Left cardiac atrium (tissue), 4 donors: ENCODE measurements at places on chromosomes 12 and 14.
A peak's percentile ranks its signal among the peaks of the same experiment; 100 is the strongest.

GRCh38 chr14:79686196-79686595 lies 525.1 kb downstream of the DIO2 start:
- no peak for DNase-seq

- DNase-seq: no peak
Measured at GRCh38 chr12:90741611-90742010, 213.4 kb downstream of the CCER1 start.

GRCh38 chr14:81331229-81332021 lies 68.7 kb downstream of the STON2 start:
- no peak for DNase-seq

- no peak for DNase-seq
Measured at GRCh38 chr14:71322655-71323250, 415.5 kb downstream of the PCNX1 start.

GRCh38 chr14:38186216-38186615 lies 21.5 kb upstream of the SSTR1 start:
- no peak for DNase-seq

DNA sequence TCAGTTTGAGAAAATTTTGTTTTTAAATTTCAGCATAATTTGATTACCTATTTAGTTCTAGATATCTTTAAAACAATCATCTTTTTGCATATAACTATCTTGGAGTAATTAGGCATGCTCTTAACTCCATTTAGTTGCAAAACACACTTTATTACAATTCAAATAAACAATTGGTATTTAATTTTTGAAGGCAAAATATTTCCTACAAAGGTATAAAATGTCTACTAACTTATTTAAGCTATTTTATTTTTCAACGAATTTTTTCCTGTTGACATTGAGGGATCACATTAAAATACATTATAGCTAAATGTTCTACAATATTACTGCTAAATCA lies 8.3 kb downstream of the FOXA1 start:
- no peak for DNase-seq

DNA sequence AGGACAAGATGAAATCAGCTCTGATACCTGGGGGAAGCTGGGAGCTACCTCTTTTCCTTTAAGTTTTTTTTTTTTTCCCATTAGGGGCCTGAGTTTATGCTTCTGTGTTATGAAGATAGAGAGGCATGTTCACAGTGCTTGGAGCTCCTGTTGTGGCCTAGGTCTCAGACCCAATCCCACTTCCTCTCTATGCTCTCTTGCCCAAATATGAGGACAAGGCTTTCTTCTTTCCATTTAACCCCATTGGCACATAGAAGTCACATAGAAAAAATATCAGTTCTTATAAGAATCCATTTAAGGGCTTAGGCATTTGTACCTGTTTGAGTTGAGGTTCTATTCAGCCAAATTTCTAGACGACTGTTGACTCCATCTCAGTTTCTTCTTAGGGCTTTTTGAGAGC lies 12.6 kb downstream of the MRPS35 start:
- DNase-seq: no peak

GRCh38 chr12:58424735-58425392 lies 483.5 kb downstream of the ATP23 start:
- DNase-seq: no peak

- no peak for DNase-seq
Measured at GRCh38 chr12:94205822-94206221, 57.4 kb downstream of the PLXNC1 start.

DNA sequence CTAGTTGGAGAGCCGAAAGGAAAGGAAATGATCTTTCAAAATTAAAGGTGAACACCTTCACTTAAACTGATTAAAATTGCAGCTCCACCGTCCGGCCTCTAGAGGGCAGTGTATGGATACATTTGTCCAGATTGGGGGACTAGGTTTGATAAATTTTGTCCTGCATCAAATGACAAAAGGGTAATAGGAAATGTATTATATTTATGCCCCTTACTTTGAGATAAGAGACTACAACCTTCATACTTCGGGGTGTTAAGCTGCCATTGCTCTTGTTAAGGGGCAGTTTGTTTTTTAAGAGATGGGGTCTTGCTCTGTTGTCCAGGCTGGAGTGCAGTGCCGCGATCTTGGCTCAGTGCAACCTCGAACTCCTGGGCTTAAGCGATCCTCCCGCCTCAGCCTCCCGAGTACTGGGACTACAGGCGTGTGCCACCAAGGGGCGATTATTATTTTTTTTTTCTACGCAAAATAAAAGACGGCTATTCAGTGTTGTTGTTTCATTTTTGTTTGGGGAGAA lies 818 bp upstream of the SUOX start:
- peak; percentile 34 for DNase-seq

DNA sequence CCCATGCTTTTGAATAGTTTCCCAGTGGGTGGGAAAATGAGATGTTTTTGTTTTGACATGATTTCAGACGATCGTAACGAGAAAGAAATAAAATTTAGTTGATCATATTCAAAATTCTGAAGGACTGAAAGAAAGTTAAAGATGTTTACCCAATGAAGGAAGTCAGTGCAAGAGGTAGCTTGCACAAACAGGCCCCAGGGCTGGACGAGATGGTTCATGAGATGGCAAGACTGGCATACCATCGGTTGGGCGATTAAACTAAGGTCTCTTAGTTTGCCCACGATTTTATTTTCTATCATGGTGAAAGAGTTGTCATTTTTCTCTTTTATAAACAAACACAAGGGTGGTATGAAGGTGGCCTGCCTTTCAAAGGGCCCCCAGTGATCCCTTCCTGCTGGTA lies 124.5 kb upstream of the TBX5 start:
- DNase-seq: no peak

DNA sequence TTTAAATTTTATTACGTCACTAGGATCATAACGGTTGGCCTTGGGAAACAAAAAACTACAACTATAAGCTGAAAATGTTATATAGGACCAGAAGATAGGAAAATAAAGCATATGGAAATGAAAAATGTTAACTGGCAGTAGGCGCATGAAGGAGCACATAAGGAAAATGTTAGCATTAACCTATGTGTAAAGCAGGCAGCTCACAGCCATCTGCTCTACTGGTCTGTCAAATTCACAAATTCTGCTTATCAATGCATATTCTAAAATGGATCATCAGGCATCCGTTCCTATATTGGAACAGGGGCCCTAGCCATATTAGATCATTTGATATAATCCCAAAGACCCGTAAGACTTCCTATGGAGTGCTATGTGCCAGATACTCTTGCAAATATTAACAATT lies 263.9 kb downstream of the MDGA2 start:
- no peak for DNase-seq

DNA sequence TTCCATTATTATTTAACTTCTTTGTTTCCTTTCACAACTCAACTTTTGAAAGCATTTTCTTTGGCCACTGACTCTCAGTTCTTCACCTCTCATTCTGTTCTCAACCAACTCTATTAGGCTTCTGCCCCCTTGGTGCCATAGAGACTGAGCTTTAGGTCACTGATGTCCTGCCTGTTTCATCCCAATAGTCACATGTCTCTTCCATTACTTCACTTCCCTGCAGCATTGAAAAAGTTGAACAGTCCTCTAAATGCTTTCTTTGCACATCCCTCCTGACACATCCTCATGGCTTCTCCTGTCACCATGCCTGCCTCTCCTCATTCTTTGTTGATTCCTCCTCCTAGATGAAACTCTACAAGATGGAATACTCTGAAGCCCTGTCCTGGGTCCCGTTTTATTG lies 2.7 kb downstream of the CLEC12A start:
- DNase-seq: no peak

DNA sequence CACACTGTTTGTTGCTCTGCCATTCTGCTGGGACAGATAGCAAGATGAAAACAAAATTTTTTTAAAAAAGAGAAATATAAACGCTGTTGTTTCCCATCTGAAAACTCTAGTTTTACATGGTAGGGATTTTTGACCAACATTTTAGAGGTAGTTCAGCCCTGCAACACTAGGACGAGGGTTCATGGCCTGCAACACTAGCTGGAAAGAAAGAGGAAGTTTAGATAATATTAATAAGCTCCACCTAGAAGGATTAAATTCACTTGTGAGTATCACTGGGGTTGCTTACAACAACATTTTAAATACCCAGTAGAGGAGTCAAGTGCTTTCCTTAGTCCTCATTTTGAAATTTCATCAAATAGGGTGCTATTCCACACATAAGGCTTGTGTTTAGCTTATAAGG lies 68.2 kb downstream of the SRGAP1 start:
- no peak for DNase-seq

- peak; percentile 58 for DNase-seq
Measured at GRCh38 chr14:75279763-75280290, 1.2 kb downstream of the FOS start.

GRCh38 chr14:33563191-33563900 lies 387.5 kb downstream of the EGLN3 start:
- DNase-seq: no peak

GRCh38 chr12:72273851-72274351 lies 1.7 kb downstream of the TRHDE start:
- no peak for DNase-seq

GRCh38 chr12:104547235-104547634 lies 90.5 kb downstream of the CHST11 start:
- DNase-seq: no peak

GRCh38 chr12:5908251-5908650 lies 36.8 kb downstream of the ANO2 start:
- no peak for DNase-seq

DNA sequence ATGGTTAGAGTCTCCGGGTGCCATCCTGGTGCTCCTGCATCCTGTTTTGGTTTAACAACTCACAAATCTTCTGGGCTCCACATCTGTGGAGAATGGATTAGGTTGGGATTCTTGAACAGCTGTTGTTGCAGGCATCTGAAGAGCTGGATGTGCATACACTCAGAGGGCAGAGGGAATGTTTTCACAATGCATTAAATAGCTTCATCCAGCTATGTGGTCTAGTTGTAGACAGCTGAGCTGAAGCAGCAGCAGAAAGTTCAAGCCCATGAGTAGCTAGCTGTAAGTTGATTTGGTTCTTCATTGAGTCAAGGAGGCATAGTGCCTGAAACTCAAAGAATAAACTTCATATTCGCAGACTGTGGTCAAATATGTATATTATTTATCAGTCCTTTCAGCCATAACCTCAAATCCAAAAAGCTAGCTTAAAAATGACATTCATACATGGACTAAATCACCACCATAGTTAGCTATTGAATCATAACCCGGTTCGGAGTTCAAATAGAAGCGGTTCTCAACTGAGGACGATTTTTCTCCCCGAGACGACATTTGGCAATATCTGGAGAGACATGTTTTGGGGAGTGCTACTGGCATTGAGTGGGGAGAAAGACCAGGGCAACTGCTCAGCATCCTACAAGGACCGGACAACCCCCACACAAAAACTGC lies 858 bp upstream of the ANKRD13A start:
- DNase-seq: no peak

- no peak for DNase-seq
Measured at GRCh38 chr12:46451276-46452021, 78.9 kb upstream of the SLC38A2 start.

GRCh38 chr14:35506927-35507326 lies 27.0 kb upstream of the INSM2 start:
- DNase-seq: no peak

DNA sequence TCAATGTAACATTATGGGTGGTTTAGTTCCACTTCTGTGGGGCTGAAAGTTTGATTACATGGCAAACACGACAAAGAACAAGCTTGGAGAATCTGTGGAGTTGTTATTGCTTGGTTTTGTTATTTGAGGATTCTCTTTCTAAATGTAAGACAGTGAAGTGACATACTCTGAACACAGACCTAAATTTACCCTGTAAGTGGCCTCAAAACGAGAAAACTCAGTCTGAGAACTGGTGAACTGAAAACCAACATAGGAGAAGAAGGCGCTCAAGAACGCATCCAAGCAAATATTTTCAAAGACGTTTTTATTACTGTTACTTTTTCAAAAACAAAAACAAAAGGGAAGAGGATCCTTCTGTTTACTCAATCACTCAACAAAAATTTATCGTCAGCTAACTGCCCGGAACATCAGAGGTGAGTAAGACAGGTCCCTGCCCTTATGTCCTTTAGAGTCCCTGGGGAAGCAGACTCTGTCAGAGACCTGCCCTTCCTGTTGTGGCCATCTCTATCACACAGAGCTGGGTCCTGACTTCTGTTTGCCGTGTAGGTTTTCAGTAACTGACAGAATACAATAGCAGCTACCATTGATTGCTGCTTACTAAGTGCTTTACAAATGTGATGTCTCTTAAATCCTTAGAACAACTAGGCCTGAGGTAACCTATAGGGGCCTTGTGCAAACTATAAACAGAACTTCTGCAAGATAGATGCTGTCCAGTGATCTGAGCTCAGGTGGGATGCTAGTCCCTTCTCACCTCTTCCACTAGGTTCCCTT lies 79.3 kb upstream of the C12orf71 start:
- no peak for DNase-seq

GRCh38 chr12:85725991-85726390 lies 110.2 kb downstream of the RASSF9 start:
- no peak for DNase-seq

- DNase-seq: no peak
Measured at GRCh38 chr14:69693145-69693544, 73.8 kb upstream of the SRSF5 start.

DNA sequence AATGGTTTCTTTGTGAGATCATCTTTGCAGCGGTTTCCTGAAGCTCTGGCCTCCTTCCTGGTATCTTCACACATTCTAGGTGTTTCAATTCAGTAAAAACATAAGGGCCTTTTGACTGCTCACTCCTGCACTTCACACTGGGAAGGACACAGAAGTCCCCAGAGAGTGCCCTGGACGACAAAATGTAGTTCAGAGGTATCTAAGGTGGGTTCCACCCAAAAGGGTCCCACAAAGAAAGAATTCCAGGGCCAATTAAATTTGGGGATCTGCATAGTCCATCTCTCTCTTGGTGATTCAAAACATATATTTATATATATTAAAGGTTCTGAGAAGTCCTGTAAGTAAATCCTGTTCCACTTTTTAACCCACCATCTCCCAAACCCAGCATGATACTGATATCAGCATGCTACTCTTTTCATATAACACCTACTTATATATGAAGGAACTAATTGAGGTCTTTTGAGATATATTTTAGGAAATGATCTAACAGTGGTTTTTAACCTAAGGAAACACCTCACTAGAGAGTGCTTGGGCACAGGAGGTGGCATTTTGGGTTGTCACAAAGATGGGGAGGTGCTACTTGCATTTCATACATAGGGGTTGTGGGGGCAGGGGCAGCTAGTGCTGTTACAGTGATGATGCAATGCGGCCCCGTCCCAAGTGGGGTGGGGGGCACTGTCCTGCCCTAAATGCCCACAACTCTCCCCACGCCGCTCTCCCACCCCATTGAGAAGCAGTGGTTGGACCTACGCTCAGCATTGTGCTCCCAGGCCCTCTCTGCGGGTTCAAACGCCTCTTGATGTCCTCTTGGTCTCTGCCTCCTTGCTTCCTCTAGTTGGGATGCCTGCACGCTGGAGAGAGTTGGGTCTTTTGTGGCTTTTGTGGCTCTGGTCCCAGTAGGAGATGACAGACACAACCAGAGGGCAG lies 109.4 kb downstream of the ARF6 start:
- DNase-seq: no peak
